CMK (cell line): ENCODE measurements at places on chromosomes 12 and 14.

DNA sequence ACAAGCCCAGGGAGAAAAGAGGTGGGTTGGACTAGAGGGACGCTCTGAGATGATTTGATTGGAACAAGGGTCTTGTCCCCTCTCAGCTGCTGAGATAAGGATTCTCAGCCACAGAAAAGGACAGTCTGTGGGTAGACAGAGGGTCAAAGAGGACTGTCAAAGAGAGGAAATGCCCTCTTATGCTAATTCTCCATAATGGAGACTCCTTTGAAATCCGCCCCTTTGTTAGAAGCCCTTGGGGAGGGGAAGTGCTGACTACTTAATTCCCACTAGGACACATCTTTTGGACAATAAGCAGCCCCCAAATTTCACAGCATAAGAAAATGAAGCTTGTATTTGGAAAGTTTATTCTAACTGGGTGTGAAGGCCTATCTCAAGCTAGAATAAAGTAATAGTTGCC, 176.6 kb downstream of the KTN1 start:
- DNase-seq, result no peak

GRCh38 chr14:66610154-66610563, 102.2 kb downstream of the GPHN start:
- no peak for DNase-seq

GRCh38 chr12:107200394-107200793, 107.0 kb upstream of the CRY1 start:
- DNase-seq, result no peak

DNA sequence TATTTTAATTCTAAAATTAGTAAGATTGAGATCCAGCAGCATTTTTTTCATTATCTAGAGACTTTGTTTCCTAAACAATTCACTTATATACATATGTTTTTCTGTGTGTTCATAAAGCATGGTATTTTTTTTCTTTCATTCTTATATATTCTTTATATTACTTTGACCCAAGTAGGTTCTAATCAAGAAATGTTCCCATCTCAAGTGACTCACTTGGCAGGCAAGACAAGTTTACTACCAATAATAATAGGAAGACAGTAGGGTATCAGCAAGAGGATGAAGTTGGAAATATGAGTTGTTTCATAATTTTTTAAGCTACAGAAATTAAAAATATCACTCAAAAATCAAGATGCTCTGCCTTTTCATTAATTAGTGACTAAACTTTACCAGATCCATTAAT, 613.4 kb upstream of the ATP2B1 start:
- no peak for DNase-seq

- no peak for DNase-seq
Measured at GRCh38 chr14:100487304-100487703, 99.9 kb downstream of the BEGAIN start.

DNA sequence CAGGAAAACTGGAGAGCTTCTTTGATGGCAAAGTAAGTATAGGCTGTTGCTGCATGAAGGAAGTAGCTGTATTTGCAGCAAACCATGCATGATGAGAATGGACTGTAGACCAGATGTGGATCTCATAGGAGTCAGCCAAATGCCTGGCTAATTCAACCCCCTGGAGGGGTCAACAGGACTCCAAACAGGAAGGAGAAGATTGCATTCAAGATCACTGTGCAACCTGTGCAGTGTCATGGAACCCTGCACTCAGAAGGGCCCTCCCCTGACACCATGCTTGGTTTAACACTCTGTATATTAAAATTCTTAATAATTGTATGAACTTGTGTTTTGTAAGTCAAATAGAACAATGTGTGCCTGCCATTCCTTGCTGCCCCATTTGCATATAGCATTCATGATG, 225.1 kb upstream of the FSCB start:
- no peak for DNase-seq

DNA sequence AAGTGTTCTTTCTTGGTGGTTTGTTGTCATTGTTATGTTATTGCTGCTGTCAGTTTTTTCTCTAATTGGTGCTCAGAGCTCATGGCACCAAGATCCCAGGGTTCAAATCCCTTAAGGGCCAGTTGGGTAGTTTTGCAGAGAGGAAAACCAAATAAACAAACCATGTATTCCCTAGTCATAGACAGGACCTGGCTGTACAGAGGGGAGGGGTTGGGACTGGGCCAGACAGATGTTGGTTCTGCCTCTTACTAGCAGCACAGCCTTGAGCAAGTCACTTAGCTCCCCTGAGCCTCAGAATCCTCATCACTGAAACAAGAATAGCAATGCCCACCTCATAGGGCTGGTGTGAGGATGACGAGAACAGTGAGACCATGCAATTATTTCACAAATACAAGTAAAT, 53.4 kb downstream of the LTBP2 start:
- no peak for DNase-seq

GRCh38 chr12:69328426-69328825, 19.8 kb upstream of the LYZ start:
- no peak for DNase-seq
